Left cardiac atrium (tissue), 4 donors: ENCODE measurements at places on chromosomes 1 and 21. TPM values are rescaled to one million over a fixed set of nuclear protein-coding genes. Genes with fewer than 3 reads are reported as not detected.

Gene HFM1
- total RNA-seq: 3.5 TPM

- no peak for DNase-seq
Measured at GRCh38 chr1:198880818-198881597, 242.2 kb downstream of the PTPRC start.

Gene KIRREL1
- 19.7 TPM for total RNA-seq

- no peak for DNase-seq
Measured at GRCh38 chr1:16151995-16152384, 3.9 kb downstream of the EPHA2 start.

Gene BMP8B
- 0.44 TPM for total RNA-seq
